Bronchial smooth muscle cell (primary cell): ENCODE measurements at places on chromosomes 7 and 10. TPM values are rescaled to one million over a fixed set of nuclear protein-coding genes. Genes with fewer than 3 reads are reported as not detected.

OR2A42 gene
- under 0.01 TPM in 1 of 2 replicates, not detected in the other for total RNA-seq

AS3MT gene
- total RNA-seq, result 4.7 and 8.1 TPM in 2 replicates

ACADSB gene
- 4.4 and 7.1 TPM in 2 replicates for total RNA-seq

AKR1D1 gene
- total RNA-seq, result not detected in 2 replicates

COL28A1 gene
- 0.09 and 0.16 TPM in 2 replicates for total RNA-seq

STEAP2 gene
- total RNA-seq, result 22.1 and 32.4 TPM in 2 replicates

KIAA1549 gene
- 0.52 and 0.63 TPM in 2 replicates for total RNA-seq

ZNF467 gene
- total RNA-seq, result 0.77 and 0.95 TPM in 2 replicates

HMX3 gene
- total RNA-seq, result 0.16 TPM in 1 of 2 replicates, not detected in the other

PLA2G12B gene
- not detected in 2 replicates for total RNA-seq

TCTN3 gene
- 20.9 and 26.6 TPM in 2 replicates for total RNA-seq

CFTR gene
- not detected in 2 replicates for total RNA-seq

SLC25A28 gene
- 15.3 and 32.3 TPM in 2 replicates for total RNA-seq

OR13A1 gene
- total RNA-seq, result under 0.01 TPM in 1 of 2 replicates, not detected in the other

LRRC18 gene
- total RNA-seq, result not detected in 2 replicates

NPS gene
- not detected in 2 replicates for total RNA-seq

PDE1C gene
- total RNA-seq, result 0.09 and 0.16 TPM in 2 replicates

LIPM gene
- total RNA-seq, result not detected in 2 replicates

CCL24 gene
- total RNA-seq, result not detected in 2 replicates

CFAP43 gene
- total RNA-seq, result 0.16 and 0.52 TPM in 2 replicates

NME8 gene
- total RNA-seq, result not detected in 2 replicates

AGAP5 gene
- 2.7 and 2.8 TPM in 2 replicates for total RNA-seq

PRSS1 gene
- not detected in 2 replicates for total RNA-seq

LHFPL3 gene
- total RNA-seq, result not detected in 2 replicates

FKBP6 gene
- not detected in 2 replicates for total RNA-seq

ELMO1 gene
- 0.16 and 0.26 TPM in 2 replicates for total RNA-seq

HKDC1 gene
- total RNA-seq, result under 0.01 and 0.77 TPM in 2 replicates

TDRD1 gene
- total RNA-seq, result 0.16 TPM in 1 of 2 replicates, not detected in the other

EPO gene
- not detected in 2 replicates for total RNA-seq

KAT6B gene
- total RNA-seq, result 22.8 and 26.5 TPM in 2 replicates

GPER1 gene
- total RNA-seq, result 2.1 and 3.6 TPM in 2 replicates

OR6V1 gene
- not detected in 2 replicates for total RNA-seq

MNX1 gene
- not detected in 2 replicates for total RNA-seq

SPDYE1 gene
- under 0.01 TPM in 1 of 2 replicates, not detected in the other for total RNA-seq

KAZALD1 gene
- total RNA-seq, result 84.3 and 155 TPM in 2 replicates
